ENCODE measurements at places on chromosomes 4 and X. TPM values are rescaled to one million over a fixed set of nuclear protein-coding genes. Genes with fewer than 3 reads are reported as not detected.

Gene SAGE1
- 0.06 TPM for total RNA-seq

Gene WWC2
- 14.9 TPM for total RNA-seq

Gene CT47B1
- total RNA-seq: 0.07 TPM

Gene MAGEA2
- 0.13 TPM for total RNA-seq

Gene RNF175
- not detected for total RNA-seq

Gene NAT8L
- total RNA-seq: 9.8 TPM

Gene TEX13D
- total RNA-seq: not detected
